ENCODE measurements at places on chromosomes 6 and 20. TPM values are rescaled to one million over a fixed set of nuclear protein-coding genes. Genes with fewer than 3 reads are reported as not detected.
A peak's percentile ranks its signal among the peaks of the same experiment; 100 is the strongest.

- peak; percentile 14 for ATAC-seq
These were observed 587 bp upstream of the BTN3A1 start for GRCh38 chr6:26401389-26401986.

- no peak for ATAC-seq
These were observed 72.4 kb downstream of the FGD2 start for GRCh38 chr6:37077905-37078296.

- peak; percentile 34 for ATAC-seq
These were observed 55.4 kb upstream of the MOXD1 start for GRCh38 chr6:132456700-132457143.

GRCh38 chr6:101403216-101403945 is 9.9 kb downstream of the GRIK2 start:
- ATAC-seq: no peak

GRCh38 chr6:3540253-3540820 is 83.5 kb upstream of the SLC22A23 start:
- ATAC-seq: no peak

GRCh38 chr20:7716286-7716972 is 223.8 kb downstream of the HAO1 start:
- ATAC-seq: no peak

DNA sequence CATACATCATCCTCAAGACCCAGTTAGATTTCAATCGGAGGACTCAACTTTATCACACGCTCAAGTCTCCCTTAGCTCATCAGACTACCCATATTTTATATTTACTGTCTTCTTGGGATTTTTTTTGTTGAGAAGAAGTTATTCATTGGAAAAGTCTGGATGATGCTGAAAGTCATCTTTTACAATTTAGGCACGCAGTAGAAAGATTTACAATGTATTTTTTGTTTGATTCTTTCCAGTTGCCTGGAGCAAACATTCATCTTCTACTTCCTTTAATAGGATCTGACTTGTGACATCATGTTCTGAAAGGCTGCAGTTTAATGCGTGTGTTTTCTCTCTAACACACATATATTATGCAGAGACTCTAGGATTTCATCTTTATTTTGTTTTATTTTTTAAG is 235.7 kb downstream of the DOK5 start:
- ATAC-seq: no peak

GRCh38 chr6:128739112-128739511 is 143.8 kb upstream of the LAMA2 start:
- no peak for ATAC-seq

DNA sequence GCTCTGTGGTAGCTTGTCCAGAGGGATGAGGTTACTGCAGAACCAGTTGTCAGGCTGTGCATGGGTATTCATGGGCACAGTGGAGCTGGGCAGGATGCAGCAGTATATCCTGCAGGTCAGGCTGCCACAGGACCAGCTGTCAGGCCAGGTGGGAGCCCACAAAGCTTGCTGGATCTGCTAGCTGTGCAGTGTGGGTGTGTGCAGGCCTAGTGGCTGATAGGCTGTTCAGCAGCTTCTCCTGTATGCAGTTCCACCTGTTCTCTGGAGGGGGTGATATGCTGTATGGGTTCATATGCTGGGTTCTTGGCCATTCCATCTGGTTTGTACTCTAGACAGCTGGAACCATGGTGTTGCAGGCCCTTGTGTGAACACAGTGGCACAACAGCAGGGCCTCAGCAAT is 40.6 kb upstream of the TPD52L1 start:
- no peak for ATAC-seq

- no peak for ATAC-seq
These were observed 60.2 kb downstream of the MRAP2 start for GRCh38 chr6:84093441-84094435.

- ATAC-seq: no peak
These were observed 85.0 kb downstream of the FNDC1 start for GRCh38 chr6:159254186-159254585.

DNA sequence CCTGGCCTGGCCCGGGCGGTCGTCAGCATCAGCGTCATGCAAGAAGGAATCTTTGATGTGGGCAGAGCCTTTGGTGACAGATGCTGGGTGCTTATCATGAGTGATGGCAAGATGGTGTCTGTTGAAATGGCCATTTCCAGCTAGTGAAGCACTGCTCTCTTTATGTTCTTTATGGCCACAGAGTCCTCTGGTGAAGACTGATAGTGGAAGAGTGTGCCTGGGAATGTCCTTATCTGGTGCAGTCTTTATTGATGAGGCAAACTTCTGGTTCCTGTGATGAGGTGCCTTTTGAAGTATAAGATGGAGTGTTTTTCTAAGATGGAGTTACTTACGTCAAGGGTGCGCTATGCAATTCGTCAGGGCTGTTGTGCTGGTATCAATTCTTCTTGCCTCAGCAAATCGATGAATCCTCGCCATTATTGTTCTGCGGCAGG is 22.6 kb upstream of the CCR6 start:
- ATAC-seq: no peak

- peak; percentile 44 for ATAC-seq
These were observed 780 bp upstream of the TAF4 start for GRCh38 chr20:62066339-62066982.

DNA sequence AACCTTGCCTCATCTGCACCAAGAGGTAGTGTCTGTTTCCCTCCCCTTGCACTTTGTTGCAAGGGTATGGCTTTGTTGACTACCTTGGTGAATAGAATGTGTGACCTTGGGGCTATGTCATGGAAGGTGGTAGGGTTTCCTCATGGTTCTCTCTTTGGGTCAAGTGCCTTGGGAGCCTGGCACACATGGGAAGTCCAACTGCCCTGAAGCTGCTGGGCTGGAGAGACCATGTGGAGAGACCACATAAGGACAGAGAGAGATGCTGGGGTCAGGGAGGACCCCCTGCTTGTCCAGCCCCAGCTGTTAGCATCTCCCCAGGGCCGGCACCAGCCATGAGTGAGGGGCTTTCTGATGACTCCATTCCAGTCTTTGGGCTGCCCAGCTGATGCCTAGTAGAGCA is 95.5 kb upstream of the PAX1 start:
- ATAC-seq: no peak

DNA sequence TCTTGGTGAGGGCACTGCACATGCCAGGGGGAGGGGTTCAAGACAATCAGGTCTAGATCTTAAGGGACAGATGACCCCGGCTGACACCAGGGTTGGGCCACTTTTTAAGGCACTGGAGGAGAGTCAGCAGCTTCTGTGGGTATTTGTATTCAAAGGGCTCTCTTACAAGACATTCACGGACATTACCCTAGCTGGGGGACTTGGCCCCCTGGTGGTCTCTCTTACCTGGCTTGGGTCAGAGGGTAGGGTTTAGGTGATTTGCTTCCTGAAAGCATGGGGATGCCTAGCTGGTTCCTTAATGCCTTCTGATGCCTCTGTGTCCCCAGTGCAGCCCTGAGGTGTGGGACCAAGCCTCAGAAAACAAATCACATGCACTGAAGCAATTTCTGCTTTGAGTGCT is 354.7 kb downstream of the CDC5L start:
- no peak for ATAC-seq

DNA sequence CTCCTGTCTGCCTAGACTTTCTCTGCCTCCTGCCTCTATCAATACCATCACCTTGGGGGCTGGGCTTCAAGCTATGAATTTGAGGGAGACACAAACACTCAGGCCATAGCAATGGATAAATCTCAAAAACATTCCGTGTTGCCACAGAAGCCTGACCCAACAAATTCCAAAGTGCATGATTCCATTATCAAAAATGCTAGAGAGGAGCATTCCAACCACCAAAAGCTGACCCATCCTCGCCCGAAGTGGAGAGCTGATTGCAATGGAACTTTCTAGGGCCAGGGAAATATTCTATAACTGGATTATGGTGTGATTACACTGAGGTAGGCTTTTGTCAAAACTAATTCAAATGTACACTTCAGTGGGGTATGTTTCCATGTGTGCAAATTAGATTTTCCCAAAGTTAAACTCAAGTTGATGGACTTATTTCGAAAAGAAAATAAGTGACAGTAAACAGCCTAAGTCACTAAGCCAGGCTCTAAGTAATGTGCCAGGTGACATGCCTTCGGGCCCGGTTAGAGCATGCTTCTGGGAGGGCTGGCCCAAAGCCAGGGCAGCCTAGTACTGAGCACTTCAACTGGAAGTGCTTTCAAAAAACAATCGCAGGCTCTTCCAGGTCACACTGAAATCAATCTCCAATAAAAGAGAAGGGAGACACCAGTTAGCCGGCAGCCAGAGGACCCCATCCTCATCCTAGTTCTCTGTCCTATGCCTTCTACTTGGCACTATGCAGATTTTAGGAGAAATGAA is 142.3 kb downstream of the TBXT start:
- ATAC-seq: no peak

GRCh38 chr6:52598123-52598823 is 21.4 kb upstream of the TRAM2 start:
- no peak for ATAC-seq

GRCh38 chr6:31680226-31681134 is at the start of gene LY6G5C:
TSS of gene LY6G5C (minus strand) at chr6:31681067. CDS start at chr6:31680373, 694 bp downstream.
- ATAC-seq: peak; percentile 86

- ATAC-seq: no peak
These were observed 53.8 kb upstream of the MTRF1L start for GRCh38 chr6:153056308-153056707.

GRCh38 chr20:63696628-63697356 is at the start of gene TNFRSF6B:
TSS of gene TNFRSF6B (plus strand) at chr20:63696652. CDS start at chr20:63696768, 116 bp downstream.
- ATAC-seq: no peak

DNA sequence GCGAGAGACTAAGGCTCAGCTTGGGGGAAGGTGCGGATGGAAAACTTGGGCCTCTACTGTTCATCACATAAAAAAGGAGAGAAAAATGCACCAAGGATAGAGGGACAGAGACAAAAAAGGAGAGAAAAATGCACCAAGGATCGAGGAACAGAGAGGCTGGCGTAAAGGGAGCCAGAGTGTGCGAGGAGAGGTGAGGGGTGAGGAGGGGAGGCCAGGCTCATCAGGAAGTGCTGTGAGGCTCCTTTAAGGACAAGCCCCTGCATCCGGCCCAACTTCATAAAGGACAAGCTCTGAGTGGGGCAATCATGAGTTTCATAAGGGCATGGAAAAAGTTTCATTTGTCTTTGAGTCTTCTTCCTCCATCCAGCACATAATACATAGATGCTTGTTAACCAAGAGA is 117.2 kb upstream of the NXT1 start:
- ATAC-seq: no peak

DNA sequence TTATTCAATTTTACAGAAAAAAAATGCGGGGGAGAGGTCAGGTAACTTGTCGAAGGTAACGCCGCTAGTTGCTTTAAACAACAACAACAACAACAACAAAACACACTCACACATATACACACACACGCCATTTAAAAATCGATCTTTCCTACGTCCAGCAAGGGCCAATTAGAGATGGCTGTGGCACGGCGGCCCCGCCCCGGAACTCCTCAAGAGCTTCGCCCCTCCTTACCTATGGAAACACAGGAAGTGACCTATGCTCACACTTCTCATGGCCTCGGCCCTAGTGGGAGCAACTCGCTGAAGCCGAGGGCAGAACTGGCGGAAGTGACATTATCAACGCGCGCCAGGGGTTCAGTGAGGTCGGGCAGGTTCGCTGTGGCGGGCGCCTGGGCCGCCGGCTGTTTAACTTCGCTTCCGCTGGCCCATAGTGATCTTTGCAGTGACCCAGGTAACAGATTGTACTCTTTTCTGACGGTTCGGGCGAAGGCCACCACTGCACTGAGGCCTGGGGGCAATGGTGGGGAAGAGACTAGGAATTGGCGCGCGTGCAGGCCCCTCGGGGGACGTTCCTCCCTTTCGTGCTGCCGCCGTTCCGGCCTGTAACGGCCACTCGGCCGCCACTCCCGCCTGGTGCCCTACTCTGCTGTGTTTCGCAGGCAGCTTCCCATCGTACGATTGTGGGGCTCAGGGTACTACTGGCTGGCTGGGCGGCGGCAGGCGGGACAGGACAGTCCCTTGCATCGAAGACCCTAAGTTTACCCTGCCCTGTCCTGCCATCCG is at the start of gene TBP:
TSS of gene TBP (plus strand) at position 357 of the 783 bp plus-strand sequence. CDS start 2,661 bp downstream, outside the sequence.
- peak; percentile 98 for ATAC-seq

GRCh38 chr6:56004426-56004825 is 129.0 kb upstream of the BMP5 start:
- no peak for ATAC-seq

DNA sequence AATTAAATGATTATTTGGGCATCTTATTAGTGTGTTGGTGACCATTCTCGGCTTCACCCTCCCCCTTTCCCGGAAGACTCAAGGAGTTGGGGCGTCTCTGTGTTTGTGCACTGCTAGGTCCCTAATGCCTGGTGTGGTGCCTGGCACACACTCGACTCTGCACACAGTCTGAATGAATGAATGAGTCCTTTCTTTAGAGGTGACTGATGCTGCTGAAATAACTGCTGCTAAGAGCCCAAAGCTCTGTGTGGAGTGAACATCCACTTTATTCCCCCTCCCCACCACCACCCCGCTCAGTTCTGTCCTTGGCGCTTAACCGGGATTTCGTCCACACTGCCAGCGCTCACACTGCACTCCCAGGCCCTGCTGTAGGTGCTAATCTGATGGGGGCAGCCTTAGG is 1.2 kb upstream of the PHACTR3 start:
- ATAC-seq: no peak

GRCh38 chr6:29924287-29924686 is 18.0 kb upstream of the HLA-A start:
- ATAC-seq: no peak

DNA sequence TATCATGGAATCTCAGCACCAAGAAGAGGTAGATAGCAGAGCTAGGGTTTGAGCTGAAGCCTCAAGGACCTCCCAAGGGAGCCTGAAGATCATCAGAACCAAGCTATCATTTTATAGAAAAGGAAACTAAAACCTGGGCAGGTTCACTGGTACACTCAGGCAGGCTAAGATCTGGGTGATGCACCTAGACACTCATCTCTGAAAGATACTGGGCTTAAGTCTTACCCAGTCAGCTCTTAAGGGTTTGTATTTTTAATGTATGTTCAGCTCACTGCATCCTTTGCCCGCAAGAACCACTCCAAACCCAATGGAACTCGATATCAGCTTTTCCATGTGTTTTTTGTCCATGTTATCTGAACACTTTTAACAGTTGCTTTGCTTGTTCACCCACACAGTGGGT is 78.0 kb upstream of the SLC22A16 start:
- ATAC-seq: no peak

GRCh38 chr20:24199501-24199900 is 210.9 kb upstream of the GGTLC1 start:
- no peak for ATAC-seq

DNA sequence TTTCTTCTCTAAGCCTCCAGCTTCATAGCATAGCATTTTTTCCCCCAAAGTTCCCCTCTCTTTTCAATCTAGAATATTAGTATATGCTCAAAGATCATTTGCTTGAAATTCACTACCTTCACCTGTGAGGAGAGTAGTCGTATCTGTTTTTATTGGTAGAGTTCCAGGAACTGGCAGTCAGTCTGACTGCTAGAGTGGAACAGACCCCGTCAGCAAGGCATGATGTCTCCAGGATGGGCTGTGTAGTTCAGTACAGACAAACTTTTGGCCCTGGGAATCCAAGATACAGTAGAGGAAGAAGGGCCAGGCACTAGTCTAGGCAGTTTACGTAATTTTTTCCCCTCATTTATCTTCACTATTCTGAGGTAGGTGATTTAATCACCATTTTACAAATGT is 29.1 kb downstream of the RALY start:
- ATAC-seq: no peak

Gene RNF182
- not detected for total RNA-seq

Gene TULP1
- total RNA-seq: not detected

Gene C20orf144
- total RNA-seq: 0.41 TPM

Gene AKAP12
- 0.79 TPM for total RNA-seq

Gene TMC2
- total RNA-seq: not detected

Gene UST
- 7.5 TPM for total RNA-seq

Gene OPN5
- total RNA-seq: not detected

Gene TREM2
- not detected for total RNA-seq

Gene SGK2
- total RNA-seq: 2.9 TPM

Gene PNLDC1
- 0.82 TPM for total RNA-seq

Gene TRIM40
- total RNA-seq: not detected

Gene GRIK2
- not detected for total RNA-seq

Gene PRR18
- not detected for total RNA-seq

Gene OR12D3
- total RNA-seq: not detected
